ENCODE measurements at places on chromosomes 7 and 10. TPM values are rescaled to one million over a fixed set of nuclear protein-coding genes. Genes with fewer than 3 reads are reported as not detected.

DNA sequence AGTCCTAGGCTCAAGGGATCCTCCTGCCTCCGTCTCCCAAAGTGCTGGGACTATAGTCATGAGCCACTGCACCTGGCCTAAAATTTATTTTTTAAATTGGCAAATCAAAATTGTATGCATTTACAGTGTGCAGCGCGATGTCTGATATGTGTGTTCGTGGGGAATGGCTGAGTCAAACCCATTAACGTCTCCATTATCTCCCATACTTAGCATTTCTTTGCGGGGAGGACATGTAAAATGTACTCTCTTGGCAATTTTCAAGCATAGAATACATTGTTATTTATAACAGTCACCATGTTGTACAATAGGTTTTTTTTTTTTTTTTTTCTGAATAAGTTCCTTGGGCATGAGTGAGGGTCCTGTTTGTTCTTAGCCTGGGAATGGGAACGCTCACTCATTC lies 3.8 kb downstream of the TMEM184A start:
- DNase-seq, result no peak
- H3K36me3 ChIP-seq, result no peaks in the 10 kb centered on the region
- no peak overlapping the region for H3K27ac ChIP-seq
- no peak overlapping the region for H3K4me3 ChIP-seq
- H3K4me1 ChIP-seq, result peaks cover 5% of the 10 kb centered on the region

NODAL gene
- total RNA-seq, result not detected

- H3K27me3 ChIP-seq, result peaks cover 30% of the 10 kb centered on the region
- H3K4me1 ChIP-seq, result no peaks in the 10 kb centered on the region
- H3K36me3 ChIP-seq, result no peaks in the 10 kb centered on the region
- no peak overlapping the region for H3K27ac ChIP-seq
- H3K4me3 ChIP-seq, result no peak overlapping the region
These were observed 60.5 kb upstream of the CPXM2 start for GRCh38 chr10:123952099-123952498.

ASB10 gene
- not detected for total RNA-seq

PCGF5 gene
- 51.7 TPM for total RNA-seq
